ENCODE measurements at places on chromosomes 11 and 22.

DNA sequence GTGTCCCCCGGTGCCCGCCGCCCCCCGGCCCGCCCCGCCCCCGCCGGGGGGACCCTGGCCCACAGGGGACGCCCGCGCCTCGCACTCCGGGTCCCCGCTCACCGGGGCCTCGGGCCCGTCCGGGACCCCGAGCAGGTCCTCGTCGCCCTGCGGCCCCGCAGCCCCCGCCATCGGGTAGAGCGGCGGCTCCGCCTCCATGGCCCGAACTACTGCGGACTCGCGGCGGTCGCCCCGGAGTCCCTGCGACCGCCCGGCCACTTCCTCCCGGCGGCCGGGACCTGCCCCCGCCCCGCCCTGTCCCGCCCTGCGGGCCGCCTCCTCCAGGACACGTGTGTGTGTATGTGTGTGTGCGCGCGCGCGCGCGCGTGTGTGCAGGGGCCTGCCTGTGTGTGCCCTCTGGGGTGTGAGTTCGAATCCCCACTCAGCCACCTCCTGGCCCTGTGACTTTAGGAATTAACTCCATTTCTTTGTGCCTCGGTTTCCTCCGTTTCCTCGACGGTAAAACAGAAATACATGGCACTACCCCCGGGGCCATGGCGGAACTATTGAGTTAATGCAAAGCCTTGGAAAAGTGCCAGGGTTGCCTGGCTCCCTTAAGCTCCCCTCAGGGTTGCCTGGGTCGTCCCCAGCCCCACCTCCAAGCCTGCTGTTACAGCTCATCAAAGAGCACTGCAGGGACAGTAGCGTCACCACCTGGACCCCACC, at the start of gene UNC93B1:
UNC93B1 (minus strand) TSS at position 252 of the 705 bp plus-strand sequence; CDS start at position 198, 54 bp downstream.
- DNase-seq: peak; percentile 63

DNA sequence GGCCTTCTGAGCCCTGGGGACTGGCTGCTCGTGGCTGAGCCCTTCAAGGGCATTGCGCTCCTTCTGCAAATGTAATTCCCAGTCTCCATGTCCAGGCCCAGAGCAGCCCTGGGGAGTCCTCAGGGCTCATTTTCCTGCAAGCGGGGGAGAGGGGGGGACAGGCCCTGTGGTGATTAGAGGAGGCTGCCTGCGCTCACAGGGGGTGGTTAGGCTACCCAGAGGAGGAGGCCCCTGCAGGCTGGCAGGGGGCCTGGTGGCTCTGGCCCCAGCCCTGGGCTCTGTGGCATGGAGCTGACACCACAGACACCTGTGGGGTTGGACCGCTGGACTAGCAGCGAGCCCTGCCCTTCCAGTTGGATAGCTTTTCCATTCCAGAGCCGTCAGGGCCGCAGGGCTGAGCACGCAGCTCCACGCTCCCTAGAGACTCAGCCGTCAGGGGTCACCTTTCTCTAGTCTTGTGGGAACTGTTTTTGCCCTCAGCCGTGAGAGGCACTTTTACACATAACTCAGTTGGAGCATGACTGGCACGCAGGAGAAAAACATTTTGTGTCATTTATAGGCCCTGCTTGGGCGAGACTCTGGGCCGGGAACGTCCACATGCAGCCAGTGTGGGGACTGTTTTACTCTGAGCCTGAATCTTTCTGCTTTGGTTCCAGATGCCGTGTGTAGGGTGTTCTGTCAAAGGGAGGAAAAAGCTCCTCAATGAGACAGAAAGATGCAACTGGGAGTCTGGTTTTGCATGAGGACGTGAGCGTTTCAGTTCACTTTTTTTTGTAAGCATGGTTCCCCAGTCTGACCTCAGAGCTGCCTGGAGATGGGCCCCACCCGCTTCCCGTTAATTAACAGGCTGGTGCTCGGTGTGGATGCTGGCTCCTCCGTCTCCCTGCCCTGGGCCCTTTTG, 58.1 kb downstream of the LRP5 start:
- DNase-seq: no peak

DNA sequence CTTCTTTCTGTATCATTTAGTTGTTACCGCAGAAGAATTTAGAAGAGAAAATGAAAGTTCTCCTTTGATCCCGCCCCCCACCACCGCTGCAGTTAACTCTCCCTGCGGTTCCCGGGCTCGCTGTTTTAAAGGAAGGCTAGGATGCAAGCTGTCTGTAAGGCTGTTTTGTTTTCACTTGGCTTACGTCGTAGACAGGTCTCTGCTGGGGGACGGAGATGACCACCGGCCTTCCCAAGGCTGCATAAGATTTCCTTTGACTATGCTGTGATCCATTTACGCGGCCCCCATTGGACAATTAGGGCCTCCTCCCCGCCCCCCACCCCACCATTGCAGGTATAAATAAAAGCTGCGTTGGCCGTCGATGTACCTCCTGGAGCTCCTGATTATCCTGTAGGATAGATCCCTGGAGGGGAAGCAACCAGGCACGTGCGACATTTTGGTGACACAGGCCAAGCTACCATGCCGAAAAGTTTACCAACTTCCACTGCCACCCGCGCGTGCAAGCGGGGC, 1.4 kb upstream of the CPT1A start:
- DNase-seq: no peak

- no peak for DNase-seq
Observed at GRCh38 chr11:19730373-19730772, 17.7 kb downstream of the NAV2 start.

DNA sequence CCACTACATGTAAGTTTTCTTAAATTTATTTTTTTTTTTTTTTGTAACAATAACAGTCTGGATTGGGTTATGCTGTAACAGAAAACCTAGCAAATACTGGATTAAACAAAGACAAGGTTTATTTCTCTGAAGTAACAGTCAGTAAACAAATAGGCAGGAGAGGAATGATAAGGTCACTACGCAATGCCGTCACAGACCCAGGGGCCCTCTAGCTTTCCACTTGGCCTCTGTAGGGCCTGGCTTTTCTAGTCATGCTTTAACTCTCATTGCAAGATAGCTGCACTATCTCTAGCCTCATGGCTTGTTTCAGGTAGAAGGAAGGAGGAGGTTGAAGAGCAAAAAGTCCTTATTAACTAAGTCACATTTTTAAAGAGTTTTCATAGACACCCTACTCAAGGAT, 6.5 kb downstream of the OR10A6 start:
- DNase-seq: no peak

DNA sequence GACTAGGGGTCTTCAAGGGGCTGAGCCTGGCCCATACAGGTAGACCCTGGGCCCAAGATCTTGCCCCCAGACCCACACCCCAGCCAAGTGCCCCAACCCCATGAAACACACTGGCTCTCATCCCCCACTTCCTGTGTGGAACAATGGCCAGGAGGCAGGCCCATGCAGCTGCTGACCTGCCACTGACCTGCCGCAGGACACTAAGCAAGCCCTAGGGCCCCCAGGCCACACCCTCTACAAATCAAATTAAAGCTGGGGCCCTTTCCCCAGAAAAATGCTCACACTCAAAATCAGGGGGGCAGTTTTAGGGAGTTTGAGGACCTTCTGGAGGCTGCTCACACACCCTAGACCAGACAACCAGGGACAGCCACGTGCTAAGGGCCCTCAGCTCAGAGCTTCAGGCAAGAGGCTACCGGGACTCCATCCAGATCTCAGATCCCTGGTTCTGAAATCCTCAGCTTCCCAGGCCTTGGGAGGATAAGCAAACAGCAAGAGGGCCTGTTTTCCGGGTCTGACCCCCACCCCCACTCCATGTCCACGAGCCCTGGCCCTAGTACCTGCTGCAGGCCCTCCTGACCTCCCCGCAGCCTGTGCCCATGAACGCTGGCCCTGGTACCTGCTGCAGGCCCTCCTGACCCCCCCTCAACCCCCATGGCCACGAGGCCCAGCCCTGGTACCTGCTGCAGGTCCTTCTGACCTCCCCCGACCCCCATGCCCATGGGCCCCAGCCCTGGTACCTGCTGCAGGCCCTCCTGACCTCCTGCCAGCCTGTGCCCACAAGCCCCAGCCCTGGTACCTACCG, 10.0 kb downstream of the CARD10 start:
- DNase-seq: no peak

DNA sequence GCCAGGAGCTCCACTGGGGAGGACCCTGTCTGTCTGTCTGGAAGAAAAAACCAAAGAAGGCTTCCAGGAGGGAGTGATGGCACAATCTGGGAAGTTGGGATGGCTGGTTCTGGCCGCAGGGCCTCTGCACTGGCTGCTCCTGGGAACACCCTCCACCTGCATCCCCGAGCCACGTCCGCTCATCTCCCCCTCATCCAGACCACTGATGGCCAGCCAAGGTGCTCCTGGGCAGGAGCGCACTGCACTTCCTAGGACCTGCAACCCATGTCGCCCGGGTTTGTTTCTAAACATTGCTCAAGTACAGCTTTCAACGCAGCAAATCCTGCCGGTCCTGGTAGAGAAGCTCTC, 4.9 kb upstream of the IFITM10 start:
- no peak for DNase-seq

DNA sequence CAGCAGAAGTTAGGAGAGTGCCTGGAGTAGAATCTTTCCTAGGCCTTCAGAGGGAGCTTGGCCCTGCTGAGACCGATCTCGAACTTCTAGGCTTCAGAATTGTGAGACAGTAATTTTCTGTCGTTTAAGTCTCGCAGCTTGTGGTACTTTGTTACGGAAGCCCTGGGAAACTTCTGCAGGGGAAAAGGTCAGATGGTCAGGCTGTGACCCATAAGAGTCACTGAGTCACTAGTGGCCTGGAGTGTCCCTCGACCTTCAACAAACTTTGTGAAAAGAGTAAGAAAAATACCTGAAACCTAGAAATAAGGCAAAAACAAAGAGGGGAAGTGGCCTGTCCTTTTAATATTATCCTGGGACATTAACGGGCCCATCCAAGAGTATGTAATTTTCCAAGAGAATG, 34.6 kb downstream of the CSNK2A3 start:
- no peak for DNase-seq
